Panc1 (cell line): ENCODE measurements at places on chromosomes 4 and X.

DNA sequence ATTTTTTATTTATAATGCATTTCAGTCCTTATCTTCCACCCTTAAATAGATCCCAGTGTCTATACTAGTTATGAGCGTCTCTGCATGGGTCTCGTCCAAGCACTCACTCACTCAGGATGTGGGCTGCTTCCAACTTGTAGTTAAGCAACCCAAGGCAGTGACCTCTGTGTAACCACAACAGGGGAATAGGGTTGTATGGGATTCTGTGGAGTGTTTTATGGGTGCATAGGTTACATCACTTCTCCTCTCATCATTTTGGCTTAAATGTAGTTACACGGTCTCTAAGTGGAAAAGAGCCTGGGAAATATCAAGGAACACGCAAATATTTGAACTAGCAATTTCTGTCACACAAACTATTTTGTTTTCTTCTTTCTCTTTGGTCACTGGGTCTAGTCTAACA, 931.0 kb downstream of the STIM2 start:
- DNase-seq: no peak

GRCh38 chr4:169142391-169142790, 128.4 kb downstream of the SH3RF1 start:
- no peak for DNase-seq

DNA sequence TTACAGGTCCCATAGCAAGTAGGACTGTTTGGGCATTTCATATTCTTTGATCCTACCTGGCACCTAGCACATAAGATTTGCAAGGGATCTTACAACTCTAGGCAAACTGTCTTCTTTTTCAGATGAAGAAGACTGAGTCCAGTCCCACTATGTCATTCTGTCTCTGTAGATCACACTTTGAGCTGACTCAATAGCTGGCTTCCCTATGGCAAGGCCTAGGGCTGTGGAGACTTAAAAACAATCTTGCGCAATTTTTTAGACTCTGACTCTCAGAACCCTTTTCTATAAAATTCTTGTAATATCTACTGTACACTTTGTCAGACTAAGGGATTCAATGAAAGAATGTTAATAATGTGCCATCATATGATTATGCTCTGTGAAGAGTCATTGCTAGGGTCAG, 26.7 kb downstream of the OTC start:
- no peak for DNase-seq

DNA sequence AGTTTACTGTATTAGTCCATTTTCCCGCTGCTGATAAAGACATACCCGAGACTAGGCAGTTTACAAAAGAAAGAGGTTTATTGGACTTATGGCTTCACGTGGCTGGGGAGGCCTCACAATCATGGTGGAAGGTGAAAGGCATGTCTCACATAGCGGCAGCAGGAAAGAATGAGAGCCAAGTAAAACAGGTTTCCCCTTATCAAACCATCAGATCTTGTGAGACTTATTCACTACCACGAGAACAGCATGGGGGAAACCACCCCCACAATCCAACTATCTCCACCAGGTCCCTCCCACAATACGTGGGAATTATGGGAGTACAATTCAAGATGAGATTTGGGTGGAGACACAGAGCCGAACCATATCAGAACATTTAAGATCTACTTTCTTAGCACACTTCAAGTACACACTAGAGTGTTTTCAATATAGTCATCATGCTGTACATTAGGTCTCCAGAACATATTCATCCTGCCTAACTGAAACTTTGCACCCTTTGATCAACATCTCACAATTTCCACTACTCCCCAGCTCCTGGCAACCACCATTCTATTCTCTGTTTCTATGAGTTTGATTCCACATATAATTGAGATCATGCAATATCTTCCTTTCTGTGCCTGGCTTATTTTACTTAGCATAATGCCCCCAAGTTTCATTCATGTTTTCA, 341.0 kb downstream of the ARHGAP24 start:
- DNase-seq: no peak

GRCh38 chr4:150123796-150124677, 45.8 kb downstream of the DCLK2 start:
- no peak for DNase-seq

- no peak for DNase-seq
Observed at GRCh38 chr4:118587116-118587831, 97.9 kb upstream of the METTL14 start.

DNA sequence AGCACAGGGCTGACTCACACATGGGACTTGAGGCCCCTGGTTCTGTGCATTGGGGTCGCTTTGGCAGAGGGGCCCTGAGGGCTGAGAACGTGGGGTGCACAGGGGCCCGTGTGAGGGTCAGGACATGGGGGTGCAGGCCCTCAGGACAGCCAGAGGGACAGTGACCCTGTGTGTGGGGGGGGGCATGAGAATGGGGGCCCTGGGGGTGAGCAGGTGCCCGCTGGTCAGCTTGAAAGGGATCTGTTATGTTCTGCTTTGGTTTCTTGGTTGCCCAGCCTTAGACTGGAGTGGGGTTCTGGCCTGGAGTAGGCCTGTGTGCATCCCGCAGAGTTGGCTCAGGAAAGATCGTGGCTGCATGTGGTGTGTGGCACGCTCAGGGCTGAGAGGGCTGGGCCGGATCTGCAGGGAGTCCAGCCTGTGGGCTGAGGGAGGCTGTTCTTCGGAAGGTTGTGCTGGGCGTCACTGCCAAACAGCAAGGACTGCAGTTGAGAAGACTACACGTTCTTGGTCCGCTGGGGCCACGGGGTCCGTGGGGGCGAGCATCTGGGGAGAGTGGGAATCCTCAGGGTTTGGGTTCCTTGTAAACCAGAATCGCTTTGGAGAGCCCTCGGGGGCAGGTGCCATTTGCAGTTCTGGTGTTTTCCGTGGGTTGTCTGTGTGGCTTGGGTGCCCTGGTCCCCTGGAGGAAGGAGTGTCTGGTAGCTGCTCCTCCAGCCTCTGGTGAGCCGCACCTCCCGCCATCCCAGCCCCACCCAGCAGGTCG, 15.2 kb upstream of the UVSSA start:
- DNase-seq: no peak

GRCh38 chr4:41640906-41641305, 102.9 kb downstream of the LIMCH1 start:
- no peak for DNase-seq

GRCh38 chr4:95701500-95702170, 138.3 kb upstream of the PDHA2 start:
- DNase-seq: no peak
